B cell (primary cell): ENCODE measurements at places on chromosomes 1 and 21.
A peak's percentile ranks its signal among the peaks of the same experiment; 100 is the strongest.

DNA sequence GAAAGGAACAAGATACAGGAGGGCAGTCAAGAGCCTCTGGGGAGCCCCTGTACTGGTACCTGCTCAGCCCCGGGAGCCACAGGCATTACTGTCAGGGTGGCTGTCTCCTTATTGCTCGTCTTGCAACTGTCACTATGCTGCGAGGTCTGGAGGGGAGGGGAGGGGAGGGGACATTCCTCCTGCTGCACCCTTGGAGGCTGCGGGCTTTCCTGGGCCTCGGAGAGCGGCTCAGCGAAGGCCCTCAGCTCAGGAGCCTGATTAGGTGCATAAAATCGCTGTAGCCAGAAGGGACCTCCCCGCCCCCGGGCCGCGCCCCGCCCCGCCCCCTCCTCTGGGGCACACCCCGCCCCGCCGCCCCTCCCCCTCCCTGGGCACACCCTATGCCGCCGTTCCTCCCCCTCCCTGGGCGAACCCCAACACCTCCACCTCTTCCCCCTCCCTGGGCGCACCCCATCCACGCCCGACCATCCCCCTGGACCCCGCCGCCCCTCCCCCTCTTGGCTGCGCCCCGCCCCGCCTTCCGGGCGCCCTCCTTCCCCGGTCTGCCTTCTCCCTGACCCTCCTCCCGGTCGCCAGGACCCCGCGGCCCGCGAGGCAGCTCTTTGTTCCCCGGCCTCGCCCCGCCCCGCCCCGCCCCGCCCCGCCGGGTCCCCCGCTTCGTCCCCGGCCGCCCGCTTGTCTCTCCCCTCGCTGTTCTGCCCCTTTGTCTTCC is 35.5 kb downstream of the CACHD1 start:
- peaks cover 7% of the 10 kb centered on the region for H3K4me1 ChIP-seq
- H3K36me3 ChIP-seq: no peaks in the 10 kb centered on the region
- H3K4me3 ChIP-seq: peak overlapping the region; percentile 13
- H3K27ac ChIP-seq: no peak overlapping the region

DNA sequence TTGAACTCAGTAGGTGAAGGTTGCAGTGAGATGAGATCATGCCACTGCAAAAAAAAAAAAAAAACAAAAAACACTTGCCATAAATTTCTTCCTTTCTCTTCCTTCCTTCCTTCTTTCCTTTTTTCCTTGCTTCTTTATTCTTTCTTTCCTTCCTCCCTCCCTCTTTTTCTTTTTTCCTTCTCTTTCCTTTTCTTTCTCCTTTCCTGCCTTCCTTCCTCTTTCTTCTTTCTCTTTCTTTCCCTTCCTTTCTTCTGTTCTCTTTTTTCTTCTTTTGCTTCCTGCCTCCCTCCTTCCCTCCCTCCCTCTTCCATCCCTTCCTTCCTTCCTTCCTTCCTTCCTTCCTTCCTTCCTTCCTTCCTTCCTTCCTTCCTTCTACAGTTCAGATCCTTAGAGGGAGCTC is 71.2 kb downstream of the LYPLAL1 start:
- DNase-seq: no peak
- no peak overlapping the region for H3K27ac ChIP-seq
- no peaks in the 10 kb centered on the region for H3K27me3 ChIP-seq
- no peaks in the 10 kb centered on the region for H3K4me1 ChIP-seq

GRCh38 chr1:94418664-94419655 is 771 bp downstream of the ABCD3 start:
- no peaks in the 10 kb centered on the region for H3K36me3 ChIP-seq
- H3K27me3 ChIP-seq: no peaks in the 10 kb centered on the region
- H3K4me1 ChIP-seq: peaks cover 12% of the 10 kb centered on the region
- DNase-seq: no peak
- H3K4me3 ChIP-seq: peak overlapping the region; percentile 84
- peak overlapping the region; percentile 39 for H3K27ac ChIP-seq

DNA sequence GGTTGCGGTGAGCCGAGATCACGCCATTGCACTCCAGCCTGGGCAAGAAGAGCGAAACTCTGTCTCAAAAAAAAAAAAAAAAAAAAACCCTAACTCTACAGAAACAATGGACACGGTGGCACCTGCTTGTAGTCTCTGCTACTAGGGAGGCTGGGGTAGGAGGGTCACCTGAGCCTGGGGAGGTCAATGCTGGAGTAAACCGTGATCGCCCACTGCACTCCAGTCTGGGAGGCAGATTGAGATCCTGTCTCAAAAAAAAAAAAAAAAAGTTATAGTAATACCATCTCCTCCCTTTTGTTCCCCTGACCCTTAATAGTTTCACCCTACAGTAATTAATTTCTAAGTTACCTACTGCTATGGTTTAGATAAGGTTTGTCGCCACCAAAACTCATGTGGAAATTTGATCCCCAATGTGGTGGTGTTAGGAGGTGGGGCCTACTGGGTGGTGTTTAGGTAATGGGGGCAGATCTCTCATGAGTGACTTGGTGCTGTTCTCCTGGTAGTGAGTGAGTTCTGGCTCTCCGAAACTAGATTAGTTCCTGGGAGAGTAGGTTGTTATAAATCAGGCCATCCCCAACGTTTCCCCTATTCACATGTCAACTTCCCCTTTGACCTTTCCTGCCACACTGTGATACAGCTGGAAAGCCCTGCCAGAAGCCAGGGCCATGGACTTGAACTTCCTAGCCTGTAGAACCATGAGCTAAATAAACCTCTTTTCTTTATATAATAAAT is 9.8 kb downstream of the FBXO42 start:
- H3K36me3 ChIP-seq: peaks cover 3% of the 10 kb centered on the region
- no peak overlapping the region for H3K27ac ChIP-seq
- H3K4me1 ChIP-seq: peaks cover 6% of the 10 kb centered on the region
- DNase-seq: no peak
- no peak overlapping the region for H3K4me3 ChIP-seq

- no peak overlapping the region for H3K27ac ChIP-seq
- DNase-seq: no peak
- H3K36me3 ChIP-seq: no peaks in the 10 kb centered on the region
- no peaks in the 10 kb centered on the region for H3K27me3 ChIP-seq
- no peak overlapping the region for H3K4me3 ChIP-seq
Observed at GRCh38 chr1:97787231-97787630, 133.6 kb downstream of the DPYD start.

DNA sequence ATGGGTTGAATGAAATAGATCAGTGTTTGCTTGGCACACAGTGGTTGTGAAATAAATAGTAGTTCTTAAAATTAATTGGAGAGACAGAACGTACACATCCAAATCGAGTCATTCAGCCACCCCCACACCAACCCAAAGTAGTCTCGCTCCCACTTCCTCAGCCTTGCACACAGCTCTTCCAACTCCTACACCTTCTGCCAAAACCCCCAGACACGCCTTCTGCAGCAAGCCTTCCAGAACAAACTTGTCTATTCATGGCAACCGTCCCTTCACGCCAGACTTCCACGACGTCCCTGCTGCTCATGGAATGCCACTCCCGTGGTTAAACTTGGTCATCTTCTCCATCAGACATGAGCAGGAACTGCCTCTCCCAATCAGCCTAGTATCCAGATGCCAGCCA is 37.5 kb upstream of the RD3 start:
- H3K36me3 ChIP-seq: no peaks in the 10 kb centered on the region
- DNase-seq: no peak
- no peak overlapping the region for H3K27ac ChIP-seq
- H3K4me1 ChIP-seq: peaks cover 13% of the 10 kb centered on the region

- no peaks in the 10 kb centered on the region for H3K27me3 ChIP-seq
- no peak overlapping the region for H3K4me3 ChIP-seq
- H3K4me1 ChIP-seq: no peaks in the 10 kb centered on the region
- no peak for DNase-seq
Observed at GRCh38 chr1:236997882-236998281, 6.4 kb downstream of the MT1HL1 start.

- no peaks in the 10 kb centered on the region for H3K27me3 ChIP-seq
- H3K27ac ChIP-seq: no peak overlapping the region
- H3K4me3 ChIP-seq: no peak overlapping the region
- no peaks in the 10 kb centered on the region for H3K36me3 ChIP-seq
Observed at GRCh38 chr21:45750936-45751335, 107.4 kb downstream of the PCBP3 start.

- H3K27me3 ChIP-seq: no peaks in the 10 kb centered on the region
- H3K36me3 ChIP-seq: no peaks in the 10 kb centered on the region
- DNase-seq: no peak
- H3K4me3 ChIP-seq: no peak overlapping the region
- no peak overlapping the region for H3K27ac ChIP-seq
- no peaks in the 10 kb centered on the region for H3K4me1 ChIP-seq
Observed at GRCh38 chr21:14785679-14786078, 239.6 kb upstream of the SAMSN1 start.

DNA sequence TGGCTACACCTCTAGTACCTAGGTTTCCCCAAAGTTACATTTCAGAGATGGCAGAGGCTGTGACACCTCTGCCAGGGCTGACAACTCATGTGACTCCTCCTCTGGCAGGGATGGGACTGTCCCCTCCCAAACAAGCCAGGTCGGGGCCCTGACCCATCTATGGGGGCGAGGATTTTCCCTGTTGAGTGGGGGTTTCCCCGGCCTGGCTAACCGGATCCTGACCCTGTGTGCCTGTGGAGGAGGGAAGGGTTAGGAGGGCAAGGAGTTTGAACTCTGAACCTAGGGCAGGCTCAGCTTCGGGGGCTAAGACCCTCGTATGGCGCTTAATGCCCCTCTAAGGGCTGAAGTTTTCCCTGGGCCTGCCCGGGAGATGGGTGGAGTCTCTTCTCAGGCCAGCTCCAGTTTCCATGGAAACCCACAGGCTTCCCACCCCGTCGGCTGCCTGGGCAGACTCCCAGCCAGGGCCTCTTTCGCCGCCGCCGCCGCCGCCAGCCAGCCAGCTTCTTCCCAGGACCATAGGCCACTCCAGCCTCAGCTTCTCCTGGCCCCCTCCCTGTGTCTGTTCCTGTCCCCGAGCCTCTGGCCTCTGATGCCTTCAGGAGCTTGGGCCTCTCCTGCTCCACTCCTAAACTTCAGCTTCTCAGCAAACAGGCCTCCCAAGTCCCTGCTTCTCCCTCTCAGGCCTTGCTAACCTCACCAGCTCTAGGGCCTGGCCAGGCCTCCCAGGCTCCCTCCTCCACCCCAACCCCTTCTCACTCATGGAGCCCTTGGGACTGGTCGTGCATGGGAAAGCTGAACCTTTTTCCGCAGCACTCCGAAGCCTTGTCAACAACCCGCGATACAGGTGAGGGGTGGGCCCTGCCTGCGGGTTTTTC is at the start of gene BTBD19:
Gene BTBD19 (plus strand): TSS at position 461 of the 875 bp plus-strand sequence. CDS start 298 bp downstream, at position 759.
- H3K27me3 ChIP-seq: no peaks in the 10 kb centered on the region
- H3K27ac ChIP-seq: peak within 1 kb of the TSS; percentile 91
- peaks cover 44% of the 10 kb centered on the region for H3K4me1 ChIP-seq
- no peaks in the 10 kb centered on the region for H3K36me3 ChIP-seq
- DNase-seq: no peak
- no peak within 1 kb of the TSS for H3K4me3 ChIP-seq

GRCh38 chr1:153842006-153842471 is 66.8 kb downstream of the SLC27A3 start:
- no peaks in the 10 kb centered on the region for H3K27me3 ChIP-seq
- no peak overlapping the region for H3K27ac ChIP-seq
- DNase-seq: peak; percentile 42
- peaks cover 32% of the 10 kb centered on the region for H3K4me1 ChIP-seq
